ENCODE measurements at places on chromosomes 3 and 15. TPM values are rescaled to one million over a fixed set of nuclear protein-coding genes. Genes with fewer than 3 reads are reported as not detected.

DNA sequence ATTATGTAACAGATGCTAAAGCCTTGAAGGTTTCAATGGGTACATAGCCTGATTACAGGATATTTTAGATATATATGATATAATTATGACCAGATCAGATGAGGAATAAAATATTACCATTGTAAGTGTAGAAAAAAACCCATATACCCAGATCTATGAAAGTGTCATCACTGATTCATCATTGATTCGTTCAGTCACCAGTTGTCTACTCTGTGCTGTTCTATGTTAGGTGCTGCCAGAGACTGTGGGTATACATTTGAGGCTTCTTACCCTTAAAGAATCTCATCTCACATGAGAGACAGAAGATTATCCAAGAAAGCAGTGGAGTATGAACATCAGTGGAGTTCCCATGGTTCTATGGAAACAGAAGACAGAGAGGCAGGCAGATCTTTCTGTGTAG, 92.2 kb downstream of the MBNL1 start:
- no peak for DNase-seq
- H3K36me3 ChIP-seq: no peaks in the 10 kb centered on the region
- H3K27me3 ChIP-seq: no peaks in the 10 kb centered on the region
- H3K27ac ChIP-seq: no peak overlapping the region

GRCh38 chr15:70566989-70567388, 196.4 kb downstream of the UACA start:
- H3K27me3 ChIP-seq: no peaks in the 10 kb centered on the region
- H3K27ac ChIP-seq: no peak overlapping the region
- H3K4me1 ChIP-seq: peaks cover 10% of the 10 kb centered on the region

The FHIT gene
- 1.2 TPM for total RNA-seq

The LRRIQ4 gene
- total RNA-seq: not detected

The ROPN1 gene
- not detected for total RNA-seq

The UPK1B gene
- total RNA-seq: not detected

GRCh38 chr3:47421741-47422649, 41.2 kb downstream of the PTPN23 start:
- no peaks in the 10 kb centered on the region for H3K27me3 ChIP-seq
- DNase-seq: peak; percentile 34
- H3K4me3 ChIP-seq: no peak overlapping the region
- no peak overlapping the region for H3K27ac ChIP-seq
- H3K4me1 ChIP-seq: no peaks in the 10 kb centered on the region

The PLSCR4 gene
- total RNA-seq: 0.69 TPM

The PSTPIP1 gene
- total RNA-seq: not detected
